Cardiac septum (tissue), 1 donor: ENCODE measurements at places on chromosomes 4 and X. TPM values are rescaled to one million over a fixed set of nuclear protein-coding genes. Genes with fewer than 3 reads are reported as not detected.

MTHFD2L gene
- total RNA-seq, result 14.5 TPM

KLB gene
- total RNA-seq, result 0.05 TPM

DNA sequence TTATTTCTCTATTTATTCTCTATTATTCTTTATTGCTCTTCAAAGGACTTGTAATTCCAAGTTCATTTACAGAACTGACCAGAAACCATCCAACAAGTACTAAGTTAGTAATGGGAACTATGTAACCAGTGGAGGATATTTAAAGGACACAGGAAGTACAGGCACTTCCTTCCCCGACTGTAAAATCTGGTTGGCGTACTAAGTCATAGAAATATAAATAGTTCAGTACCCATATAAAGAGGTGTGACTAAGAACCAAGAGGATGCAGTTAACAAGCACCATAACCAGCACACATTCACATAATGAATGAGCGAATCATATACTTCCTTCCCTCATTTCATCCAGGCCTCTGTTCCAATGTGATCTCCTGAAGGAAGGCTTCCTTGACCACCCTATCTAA lies 3.6 kb upstream of the EIF4E start:
- no peak for DNase-seq

DNA sequence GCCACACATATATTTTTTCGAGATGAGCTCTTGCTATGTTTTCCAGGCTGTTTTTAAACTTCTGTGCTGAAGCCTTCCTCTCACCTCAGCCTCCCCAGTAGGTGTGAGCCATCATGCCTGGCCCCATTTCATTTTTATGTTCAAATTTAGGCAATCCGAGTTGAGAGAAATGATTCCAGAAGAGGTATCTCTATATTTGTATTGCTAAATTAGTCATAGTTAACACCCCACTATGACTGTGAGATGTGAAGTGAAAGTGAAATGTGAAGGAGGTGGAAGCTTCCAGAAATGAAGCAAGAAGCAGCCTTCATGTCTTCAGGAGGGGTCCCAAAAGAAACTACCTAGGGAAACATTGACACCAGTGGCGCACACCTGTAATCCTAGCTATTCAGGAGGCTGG lies 17.7 kb downstream of the APELA start:
- DNase-seq, result no peak

- DNase-seq, result no peak
Observed at GRCh38 chr4:184382189-184382846, 92.0 kb downstream of the IRF2 start.

DNA sequence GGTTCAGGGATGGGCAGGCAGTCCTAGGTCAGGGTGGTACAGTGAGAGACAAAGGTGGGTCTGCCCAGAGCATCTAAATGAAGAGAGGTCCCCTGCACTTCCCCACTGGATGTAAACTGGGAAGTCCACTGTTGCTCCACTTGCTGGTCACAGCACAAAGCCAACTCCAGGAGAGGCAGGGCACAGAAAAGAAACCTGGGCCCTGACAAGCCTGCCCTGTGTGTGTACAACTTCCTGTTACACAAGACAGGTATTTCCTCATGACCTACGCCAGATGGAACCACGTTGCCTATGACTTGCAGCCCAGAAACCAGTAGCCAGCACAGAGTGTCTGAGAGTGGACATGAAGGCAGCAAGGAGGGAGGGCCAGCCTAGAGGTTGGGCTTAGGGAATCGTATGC lies 161.8 kb downstream of the SH3KBP1 start:
- DNase-seq, result peak; percentile 83

TMEM187 gene
- total RNA-seq, result 10.6 TPM

DNA sequence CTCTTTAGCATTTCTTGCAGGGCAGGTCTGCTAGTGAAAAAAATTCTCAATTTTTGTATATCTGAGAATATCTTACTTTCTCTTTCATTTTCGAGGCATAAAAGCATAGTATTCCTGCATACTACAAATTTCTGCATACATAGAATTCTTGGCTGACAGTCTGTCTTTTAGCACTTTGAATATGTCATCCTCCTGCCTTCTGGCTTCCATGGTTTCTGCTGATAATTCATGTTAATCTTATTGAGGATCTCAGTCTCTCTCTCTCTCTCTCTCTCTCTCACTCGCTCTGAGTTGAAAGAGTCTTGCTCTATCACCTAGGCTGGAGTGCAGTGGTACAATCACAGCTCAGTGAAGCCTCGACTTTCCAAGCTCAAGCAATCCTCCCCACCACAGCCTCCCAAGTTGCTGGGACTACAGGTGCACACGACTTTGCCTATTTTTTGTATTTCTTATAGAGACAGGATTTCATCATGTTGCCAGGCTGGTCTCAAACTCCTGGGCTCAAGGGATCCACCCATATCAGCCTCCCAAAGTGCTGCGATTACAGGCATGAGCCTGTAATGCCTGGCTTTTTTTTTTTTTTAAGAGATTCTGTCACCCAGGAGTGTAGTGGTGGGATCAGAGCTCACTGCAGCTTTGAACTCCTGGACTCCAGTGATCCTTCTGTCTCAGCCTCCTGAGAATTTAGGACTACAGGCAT lies 161.3 kb downstream of the FNIP2 start:
- no peak for DNase-seq

NWD2 gene
- not detected for total RNA-seq

GRCh38 chrX:153374426-153374825 lies 26.7 kb downstream of the PNMA6E start:
- no peak for DNase-seq

GRCh38 chr4:149511558-149512298 lies 303.9 kb downstream of the IQCM start:
- DNase-seq, result no peak
